ENCODE measurements at places on chromosomes 4 and X.

DNA sequence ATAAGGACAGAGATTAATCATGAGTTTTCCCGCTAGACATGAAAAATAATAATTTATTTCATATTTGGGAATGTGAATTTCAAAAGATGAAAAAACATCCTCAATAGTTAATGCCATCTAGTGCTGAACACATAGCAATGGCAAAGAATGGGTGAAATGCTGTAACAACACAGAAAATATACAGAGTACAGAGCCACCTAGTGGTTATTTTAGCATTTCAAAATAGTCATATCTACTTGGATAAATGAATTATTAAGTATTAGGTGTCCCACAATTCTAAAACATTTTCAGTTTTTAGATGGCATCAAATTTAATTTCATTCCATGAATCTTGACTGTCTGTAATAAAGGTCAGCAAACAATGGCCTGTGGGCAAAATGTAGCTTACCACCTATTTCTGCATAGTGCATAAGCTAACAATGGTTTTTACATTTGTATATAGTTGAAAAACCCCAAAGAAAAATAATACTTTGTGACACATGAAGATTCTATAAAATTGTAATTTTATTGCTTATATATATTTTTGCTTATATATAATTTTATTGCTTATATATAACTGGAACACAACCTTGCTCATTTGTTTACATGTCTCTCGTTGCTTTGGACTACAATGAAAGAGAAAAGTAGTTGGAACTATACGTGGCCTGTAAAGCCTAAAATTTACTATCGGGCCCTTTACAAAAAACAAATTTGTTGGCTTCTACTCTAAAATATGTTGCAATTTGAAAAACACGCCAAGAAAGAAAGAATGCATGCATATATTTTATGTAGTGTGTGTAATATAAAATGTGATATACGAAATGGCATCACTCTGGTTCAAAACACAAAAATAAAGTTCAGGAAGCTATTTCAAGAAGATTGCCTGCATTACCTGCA is 99.1 kb upstream of the FAM47C start:
- no peak for DNase-seq

DNA sequence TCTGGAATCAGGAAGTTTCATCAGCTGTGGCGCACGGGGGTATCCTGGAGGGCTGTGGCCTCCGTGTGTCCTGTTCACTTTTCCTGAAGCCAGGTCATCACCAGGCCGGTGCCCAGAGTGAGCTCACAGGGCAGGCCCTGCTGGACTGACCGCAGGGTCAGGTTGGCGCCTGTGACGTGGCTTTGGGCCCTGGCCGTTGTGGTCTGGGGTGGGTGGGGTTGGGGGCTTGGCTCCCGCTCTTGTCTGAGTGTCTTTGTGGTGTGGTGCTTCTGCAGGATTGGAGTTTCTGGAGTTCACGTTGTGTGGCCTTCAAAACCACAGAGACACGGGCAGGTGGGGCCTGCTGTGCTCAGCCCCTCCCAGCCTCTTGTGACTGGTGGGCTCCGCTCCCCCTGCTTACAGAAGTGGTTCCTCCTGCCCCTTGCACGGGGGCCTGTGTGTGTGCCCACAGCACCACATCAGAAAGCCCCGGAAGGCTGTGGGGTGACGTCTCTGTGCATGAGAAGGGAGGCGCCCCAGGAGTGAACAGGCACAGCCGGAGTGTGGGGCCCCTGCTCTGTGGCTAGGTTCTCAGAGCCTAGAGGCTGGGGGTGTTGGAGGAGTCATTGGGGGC is 9.5 kb downstream of the RGS12 start:
- peak; percentile 61 for DNase-seq

GRCh38 chrX:118726887-118727685 is at the start of gene IL13RA1:
TSS of gene IL13RA1 (plus strand) at chrX:118727606. CDS start at chrX:118727639, 33 bp downstream.
- no peak for DNase-seq

GRCh38 chr4:56640621-56641493 is 40.2 kb downstream of the HOPX start:
- DNase-seq, result no peak

DNA sequence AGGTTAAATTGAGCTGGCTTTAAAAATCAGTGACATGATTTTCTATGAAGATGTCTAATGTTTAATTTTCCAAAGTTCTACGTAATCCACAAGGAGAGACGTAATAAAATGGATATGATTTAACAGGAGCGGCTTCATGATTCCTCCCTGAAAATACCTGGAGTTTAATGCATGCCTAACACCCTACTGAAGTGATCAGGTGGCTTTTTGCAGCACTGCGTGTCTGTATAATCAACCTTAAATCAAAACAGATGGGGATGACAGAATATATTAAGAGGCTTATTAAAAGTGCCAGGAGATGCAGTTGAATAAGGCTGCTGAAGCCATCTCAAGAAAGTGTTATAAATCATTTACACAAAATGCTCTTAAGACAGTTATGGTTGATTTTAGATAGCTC is 112.4 kb upstream of the TLR3 start:
- DNase-seq, result no peak

- no peak for DNase-seq
These were observed 62.0 kb upstream of the SLC10A4 start for GRCh38 chr4:48421101-48421500.

DNA sequence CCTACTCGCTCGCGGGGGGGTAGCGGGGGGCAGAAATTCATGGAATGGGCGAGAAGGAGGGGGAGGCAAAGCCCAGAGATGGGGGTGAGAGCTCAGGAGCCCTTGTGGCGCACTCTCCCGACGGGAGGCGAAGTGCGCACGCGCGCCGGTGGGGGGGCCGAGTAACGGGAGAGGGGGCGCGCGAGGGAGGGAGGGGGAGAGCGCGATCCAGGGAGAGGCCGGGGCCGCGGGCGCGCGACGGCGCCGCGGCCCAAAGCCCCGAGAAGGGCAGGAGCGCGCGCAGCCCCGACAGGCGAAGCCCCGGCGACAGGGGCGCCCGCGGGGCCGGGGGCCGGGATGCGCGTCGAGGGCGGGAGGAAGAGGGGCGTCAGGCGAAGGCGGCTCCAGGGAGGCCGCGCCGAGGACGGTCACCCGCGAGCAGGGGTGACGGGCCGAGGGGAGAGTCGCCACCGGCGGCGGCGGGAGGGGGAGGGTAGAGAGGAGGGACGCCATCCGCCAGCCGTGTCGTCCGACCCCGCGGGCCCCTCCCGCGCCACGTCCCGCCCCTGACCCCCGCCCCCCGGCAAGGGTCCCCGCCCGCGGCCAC is 421 bp downstream of the MECP2 start:
- DNase-seq, result peak; percentile 35

GRCh38 chrX:94977986-94978385 is 1304.0 kb downstream of the FAM133A start:
- DNase-seq, result no peak

DNA sequence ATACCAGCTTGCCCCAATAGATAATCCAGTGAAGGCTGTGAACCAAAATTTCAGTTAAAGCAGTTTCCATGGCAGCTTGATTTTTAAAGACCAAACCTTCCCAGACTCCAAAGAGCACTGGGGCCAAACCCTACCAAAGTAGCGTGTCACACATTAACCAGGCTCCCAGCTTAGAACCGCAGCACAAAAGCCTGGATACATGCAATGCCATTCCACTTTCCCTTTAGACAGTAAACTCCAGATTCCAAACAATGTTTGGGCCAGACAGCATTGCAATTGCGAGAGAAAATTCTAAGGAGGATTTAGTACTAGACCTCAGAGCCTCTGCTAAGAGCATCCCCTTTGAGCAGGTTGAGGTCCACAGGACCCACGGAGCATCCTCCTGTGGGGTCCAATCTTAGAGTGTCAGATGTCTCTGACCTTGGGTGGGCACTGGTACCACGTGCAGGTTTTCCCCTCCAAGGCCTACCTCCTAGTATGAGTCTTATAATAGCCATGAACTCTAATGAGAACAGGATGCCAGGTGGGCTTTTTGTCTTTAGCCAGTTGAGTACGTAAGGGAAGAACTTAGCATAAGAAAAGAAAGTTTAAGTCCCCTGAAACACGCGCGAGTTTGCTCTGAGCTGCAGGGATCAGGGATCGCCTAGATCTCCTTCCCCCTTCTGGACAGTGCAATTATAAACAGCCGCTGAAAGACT is 38.8 kb downstream of the MGARP start:
- DNase-seq, result no peak

GRCh38 chr4:24664956-24665355 is 80.6 kb upstream of the DHX15 start:
- no peak for DNase-seq

DNA sequence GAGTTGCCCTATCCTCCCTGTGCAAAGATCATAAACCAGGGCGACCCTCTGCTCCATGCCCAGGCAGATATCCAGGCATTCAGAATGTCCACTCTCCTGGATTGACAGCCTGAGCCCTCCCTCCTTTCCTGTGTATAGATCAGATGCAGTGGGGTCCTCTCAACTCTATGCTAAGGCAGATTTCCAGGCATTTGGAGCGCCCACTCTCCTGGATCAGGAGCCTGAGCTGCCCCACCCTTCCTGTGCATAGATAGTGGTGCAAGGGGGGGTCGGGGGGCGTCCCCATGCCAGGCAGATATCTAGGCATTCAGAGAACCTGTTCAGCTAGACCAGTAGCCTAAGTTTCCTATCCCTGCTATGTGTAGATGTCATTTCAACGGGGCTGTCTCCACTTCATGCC is 941.1 kb downstream of the PCDH19 start:
- no peak for DNase-seq

GRCh38 chr4:153904011-153904410 is 115.1 kb upstream of the SFRP2 start:
- DNase-seq, result no peak

- no peak for DNase-seq
These were observed 84.6 kb downstream of the PLAC1 start for GRCh38 chrX:134573683-134574035.

DNA sequence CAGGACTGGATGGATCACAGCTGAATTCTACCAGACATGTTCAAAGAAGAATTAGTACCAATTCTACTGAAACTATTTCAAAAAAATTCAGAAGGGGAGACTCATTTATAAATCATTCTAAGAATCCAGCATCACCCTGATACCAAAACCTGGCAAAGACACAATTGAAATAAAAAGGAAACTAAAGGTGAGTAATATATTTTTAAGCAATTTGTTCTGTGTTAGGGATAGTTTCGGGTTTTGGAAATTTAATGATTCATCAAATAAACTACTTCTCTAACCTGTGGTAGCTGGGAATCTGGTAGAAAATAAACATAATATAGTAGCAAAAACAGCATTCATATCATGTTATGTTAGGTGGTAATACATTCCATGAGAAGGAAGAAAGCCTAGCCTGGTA is 662.2 kb upstream of the BOD1L1 start:
- DNase-seq, result no peak

GRCh38 chrX:15988661-15989603 is 134.3 kb upstream of the AP1S2 start:
- DNase-seq, result no peak

DNA sequence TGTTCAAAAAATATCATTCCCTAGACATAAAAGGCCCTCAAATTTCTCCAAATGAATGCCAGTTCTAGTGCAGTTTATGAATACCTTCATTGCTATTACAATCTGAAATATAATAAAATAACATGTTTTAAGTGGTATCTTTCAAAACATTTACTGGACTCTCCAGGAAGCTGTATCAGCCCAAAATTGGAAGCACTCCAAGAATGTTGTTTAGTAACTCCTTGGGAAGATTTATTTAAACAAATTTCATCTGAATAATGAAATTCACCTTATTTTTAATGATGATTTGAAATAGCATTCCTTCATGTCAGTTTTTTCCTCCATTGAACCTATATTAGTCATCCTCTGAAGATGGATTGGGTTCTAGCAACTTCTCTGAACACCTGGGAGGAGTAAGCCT is 217.2 kb upstream of the PCDH18 start:
- no peak for DNase-seq

Data from stimulated activated CD8-positive, alpha-beta memory T cell treated with anti-CD3 and anti-CD28 coated beads, Interleukin-4, amount 100 ng/mL, for 4 hours (primary cell).